ENCODE measurements at places on chromosomes 3 and 15.

GRCh38 chr3:142987080-142987700 is 14.2 kb upstream of the U2SURP start:
- DNase-seq, result no peak

DNA sequence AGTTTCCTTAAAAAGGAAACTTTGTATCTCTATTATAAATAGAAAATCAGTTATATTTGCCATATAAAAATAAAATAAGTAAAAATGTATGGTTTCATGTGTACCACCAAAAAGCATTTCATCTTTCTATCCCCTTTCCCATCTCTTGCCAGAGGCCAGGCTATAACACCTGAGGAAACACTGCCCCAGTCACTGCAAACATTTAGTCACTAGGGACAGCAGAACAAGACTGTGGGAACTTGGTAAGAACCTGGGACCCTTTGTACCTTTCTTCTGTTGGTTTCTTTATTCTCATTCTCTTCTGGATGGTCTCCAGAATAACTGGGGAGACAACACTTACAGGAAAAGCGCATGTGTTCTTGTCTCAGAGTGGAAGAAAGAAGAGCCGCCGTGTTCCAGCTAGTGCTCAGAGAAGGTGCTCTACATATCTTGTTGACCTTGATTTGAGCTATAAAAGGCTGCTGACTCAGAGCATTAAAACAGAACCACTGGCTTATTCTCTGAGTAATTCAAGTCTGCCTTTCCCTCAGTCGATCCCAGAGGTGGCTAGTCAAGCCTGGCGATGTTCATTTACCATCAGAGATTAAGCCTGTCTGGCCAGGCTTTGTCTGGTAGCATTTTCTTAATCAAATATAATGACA is 361.6 kb downstream of the RBMS3 start:
- no peak for DNase-seq

- no peak for DNase-seq
Observed at GRCh38 chr3:76756577-76756976, 283.3 kb upstream of the ROBO2 start.

DNA sequence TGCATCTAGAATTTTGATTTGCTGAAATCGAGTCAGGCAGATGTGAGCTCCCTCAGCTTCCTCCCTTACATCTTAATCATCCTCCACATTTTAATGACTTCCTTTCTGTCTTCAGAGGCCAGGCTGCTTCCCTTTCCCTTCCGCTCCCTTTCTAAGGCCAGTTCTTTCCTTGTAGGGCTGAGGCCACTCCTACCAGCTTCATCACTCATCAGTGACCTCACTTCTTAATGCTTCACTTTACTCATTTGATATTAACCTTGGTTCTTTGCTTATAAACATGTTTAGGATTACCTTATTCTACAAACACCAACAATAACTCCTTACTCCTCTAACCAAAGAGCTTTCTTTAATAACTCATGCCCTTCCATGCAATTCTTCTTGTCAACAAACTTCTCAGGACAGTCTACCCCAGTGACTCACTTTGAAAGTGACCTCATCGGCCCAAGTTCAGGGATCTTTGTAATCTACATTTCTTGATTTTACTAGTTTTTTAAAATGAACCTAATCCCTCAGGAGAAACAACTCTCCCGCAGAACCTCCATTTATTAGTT is 23.9 kb downstream of the ILDR1 start:
- no peak for DNase-seq

- no peak for DNase-seq
Observed at GRCh38 chr15:88127432-88127790, 129.1 kb downstream of the NTRK3 start.

DNA sequence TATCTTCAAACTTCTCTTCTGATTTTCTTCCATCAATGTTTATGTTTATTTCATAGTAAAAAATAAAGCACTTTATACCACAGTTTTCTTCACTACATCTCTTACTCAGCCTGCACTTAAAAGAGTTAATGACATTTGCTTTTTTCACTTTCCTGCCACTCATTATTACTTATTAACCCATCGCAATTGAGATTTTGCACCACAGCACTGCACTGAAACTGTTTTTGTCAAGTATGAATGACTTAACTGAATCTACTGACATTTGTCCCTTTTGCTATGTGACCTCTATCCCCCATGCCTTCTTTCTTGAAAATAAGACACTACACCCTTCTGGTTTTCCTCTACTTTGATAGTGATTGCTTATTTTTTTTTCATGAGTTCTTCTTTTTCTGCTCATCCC is 739.7 kb upstream of the DPPA4 start:
- no peak for DNase-seq

- DNase-seq, result no peak
Observed at GRCh38 chr15:93035953-93036810, 52.8 kb downstream of the RGMA start.

DNA sequence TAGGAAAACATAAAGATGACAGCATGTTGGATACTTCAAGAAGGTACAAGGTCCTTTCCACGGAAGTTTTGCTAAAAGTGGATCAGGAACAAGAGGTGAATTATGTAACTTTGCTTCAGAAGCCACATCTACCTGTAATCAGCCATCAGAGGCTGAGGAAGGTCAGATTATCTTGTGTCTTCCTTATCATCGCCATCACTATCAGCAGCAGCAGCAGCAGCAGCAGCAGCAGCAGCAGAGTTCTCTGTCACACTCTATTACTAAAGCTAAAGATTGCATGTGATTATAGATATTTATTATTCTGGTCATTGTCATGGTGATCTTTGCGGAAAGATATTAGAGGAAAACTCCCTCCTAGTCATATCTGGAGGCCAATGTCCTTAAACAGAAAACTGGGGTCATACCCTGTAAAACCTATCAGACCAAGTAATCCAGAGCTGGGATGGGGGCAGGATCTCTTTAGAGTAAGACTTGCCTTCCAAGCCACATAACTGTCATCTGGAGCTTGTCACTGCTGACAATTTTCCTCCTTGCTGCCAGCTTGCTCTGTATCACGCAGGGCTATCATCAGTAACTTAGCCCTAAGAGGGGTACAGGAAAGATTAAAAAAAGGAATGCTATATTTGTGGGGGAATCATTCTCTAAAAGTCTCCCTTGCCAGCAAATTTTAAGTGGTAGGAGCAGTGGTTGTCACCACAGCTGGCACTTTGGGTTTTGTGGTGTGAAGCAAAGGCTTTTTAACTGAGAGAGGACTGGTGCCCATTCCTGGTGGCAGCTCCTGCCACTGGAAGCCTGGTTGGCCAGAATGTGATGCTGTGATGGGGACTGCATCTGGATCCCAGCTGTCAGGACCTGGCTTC is 130.9 kb upstream of the RASGRP1 start:
- no peak for DNase-seq

GRCh38 chr15:38238311-38238710 is 14.3 kb upstream of the SPRED1 start:
- DNase-seq, result no peak

DNA sequence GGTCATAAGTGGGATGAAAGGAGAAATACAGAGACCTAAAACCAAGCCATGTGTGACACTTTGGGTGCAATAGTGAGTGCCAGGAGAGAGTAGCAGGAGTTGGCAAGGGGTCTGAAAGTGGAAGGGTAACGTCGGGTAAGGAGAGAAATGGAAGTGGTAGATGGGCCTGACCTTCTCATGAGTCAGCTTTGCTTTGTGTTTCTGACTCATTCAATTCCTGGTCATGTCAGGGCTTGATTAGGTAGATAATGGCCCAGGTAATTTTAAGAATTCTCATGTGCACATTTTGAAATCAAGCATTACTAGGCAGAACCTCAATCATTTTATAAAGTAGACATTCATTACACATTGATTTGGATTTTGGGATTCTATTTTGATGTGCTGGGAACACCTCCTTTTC is 262.5 kb downstream of the SOX2 start:
- DNase-seq, result no peak

GRCh38 chr3:30511524-30512251 is 94.7 kb upstream of the TGFBR2 start:
- DNase-seq, result no peak

DNA sequence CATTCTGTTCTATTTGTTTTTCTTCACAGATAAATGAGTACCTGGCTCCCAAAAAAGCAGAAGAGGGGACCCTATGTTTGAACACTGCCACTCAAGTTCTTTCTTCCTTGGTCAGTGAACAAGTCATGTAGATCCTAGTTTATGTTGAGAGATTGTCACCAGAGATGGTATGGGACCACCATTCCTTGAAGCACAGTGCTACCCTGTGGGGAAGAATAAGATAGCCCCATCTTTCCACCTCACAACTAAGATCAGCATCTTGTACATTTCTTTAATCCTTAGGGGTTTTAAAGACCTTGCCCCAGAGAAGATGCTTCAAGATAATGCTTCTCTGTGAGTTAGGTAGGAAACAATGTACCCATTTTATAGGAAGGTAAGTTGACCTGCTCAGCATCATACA is 233.5 kb upstream of the WNT5A start:
- DNase-seq, result no peak

- no peak for DNase-seq
Observed at GRCh38 chr3:155372281-155372680, 78.8 kb upstream of the STRIT1 start.

DNA sequence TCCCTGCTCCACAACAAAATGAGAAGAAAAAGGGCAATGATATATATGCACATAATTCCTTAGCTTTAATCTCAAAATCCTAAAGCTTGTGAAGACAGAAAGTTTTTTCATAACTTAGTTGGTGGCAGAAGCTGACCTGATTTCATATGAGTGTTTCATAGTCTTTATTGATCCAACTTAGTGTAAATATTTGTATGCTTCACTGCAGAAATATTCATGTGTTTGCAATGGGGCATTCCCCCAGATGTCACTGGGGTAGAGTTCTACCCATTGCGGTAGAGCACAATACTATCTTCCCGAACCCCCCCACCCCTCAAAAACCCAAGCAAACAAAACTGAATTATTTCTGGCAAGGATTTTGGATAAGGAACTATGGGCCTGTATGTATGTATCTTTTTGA is 221.2 kb downstream of the THRB start:
- no peak for DNase-seq

DNA sequence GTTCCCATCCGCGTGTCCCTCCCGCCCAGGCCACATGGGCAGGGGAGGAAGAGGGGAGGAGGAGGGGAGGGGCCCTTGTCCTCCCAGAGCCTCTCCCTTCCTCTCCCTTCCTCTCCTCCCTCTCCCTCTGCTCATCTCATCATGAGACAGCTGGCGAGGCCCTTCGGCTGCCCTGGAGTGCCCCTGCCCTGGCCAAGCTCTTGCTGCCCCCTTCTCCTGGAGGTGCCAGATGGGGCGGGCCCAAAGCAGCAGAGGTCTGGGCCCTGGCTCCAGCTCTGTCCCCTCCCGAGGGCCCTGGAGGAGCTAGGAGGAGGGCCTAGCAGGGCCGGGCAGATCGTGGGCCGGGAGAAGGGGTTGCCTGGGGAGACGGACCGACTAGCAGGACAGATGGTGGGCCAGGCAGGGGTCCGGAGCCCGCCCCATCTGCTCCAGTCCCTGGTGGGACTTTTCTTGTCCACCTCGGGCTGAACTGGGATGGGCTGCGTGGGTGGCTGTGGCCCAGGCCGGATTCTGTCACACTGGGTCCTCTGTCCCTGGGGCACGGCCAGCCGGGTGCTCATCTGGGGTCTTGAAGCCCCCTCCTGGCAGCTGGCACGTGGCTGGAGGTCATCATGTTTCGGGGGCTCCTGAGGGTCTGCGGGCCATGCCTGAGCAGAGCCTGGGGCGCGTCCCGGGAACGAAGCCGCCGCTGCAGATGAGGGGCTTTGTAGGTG is 183.4 kb downstream of the GOLGA6L6 start:
- DNase-seq, result no peak

GRCh38 chr3:54122324-54123002 is at the start of gene CACNA2D3:
Gene CACNA2D3 (plus strand): TSS chr3:54122552.
- DNase-seq, result no peak

GRCh38 chr15:37219211-37219701 is 118.9 kb upstream of the MEIS2 start:
- no peak for DNase-seq

DNA sequence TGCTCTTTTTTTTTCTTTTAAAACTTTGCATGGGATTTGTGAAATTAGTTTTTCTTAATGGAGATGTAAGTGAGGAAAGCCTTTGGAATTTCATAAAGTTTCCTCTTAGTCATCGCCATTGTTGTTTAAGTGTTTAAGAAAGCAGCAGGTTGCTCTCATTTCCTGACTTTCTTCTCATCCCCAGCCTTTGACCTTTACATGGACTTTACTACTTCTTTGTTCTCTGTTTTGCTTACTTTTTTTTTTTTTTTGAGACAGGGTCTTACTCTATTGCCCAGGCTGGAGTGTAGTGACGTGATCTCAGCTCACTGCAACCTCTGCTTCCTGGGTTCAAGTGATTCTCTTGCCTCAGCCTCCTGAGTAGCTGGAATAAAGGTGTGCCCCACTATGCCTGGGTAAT is 38.6 kb downstream of the FBXL2 start:
- DNase-seq, result no peak

DNA sequence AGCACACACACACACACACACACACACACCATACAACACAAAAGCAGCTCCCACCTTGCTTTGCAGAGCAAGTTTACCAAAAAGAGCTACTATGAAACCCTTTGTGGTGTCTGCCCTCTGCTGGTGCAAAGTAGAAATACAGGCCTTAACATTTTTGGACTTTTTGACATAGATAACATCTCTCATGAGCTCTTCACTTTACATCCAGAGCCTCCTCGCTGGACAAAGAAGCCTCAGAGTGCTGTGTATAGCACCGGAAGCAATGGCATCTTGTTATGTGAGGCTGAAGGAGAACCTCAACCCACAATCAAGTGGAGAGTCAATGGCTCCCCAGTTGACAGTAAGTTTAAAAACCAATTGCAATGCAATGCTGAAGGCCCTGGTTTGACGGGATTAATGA is 157.9 kb downstream of the CHL1 start:
- DNase-seq, result no peak

DNA sequence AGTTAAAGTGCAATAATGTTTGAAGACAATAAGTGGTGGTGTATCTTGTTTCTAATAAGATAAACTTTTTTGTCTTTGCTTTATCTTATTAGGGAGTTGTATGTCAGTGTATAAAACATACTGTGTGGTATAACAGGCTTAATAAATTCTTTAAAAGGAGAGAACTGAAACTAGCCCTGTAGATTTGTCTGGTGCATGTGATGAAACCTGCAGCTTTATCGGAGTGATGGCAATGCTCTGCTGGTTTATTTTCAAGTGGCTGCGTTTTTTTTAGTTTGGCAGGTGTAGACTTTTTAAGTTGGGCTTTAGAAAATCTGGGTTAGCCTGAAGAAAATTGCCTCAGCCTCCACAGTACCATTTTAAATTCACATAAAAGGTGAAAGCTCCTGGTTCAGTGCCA is 2.7 kb downstream of the RPL15 start:
- DNase-seq, result no peak

GRCh38 chr3:141414800-141415462 is 46.6 kb downstream of the ZBTB38 start:
- no peak for DNase-seq

DNA sequence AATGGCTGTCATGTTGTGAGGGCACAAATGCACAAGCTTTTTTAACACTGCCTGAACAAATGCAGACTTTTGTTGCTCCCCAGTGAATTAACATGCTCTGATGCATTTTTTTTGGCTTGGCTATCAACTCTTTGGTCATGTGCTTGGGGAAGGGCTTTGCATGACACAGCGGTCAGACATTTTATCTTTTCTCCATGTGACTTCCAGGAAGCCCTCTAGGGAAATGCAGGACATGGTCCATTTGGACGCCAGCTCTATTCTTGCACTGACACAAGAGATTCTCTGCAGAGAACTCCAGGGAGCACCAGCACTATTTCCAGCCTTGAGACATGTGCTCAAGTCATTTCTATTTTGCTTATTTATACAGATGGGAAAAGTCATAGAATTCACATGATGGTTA is 46.2 kb downstream of the NEK11 start:
- DNase-seq, result no peak

Measured in cortex of kidney (tissue), 1 donor.